ENCODE measurements at places on chromosomes 4 and X. TPM values are rescaled to one million over a fixed set of nuclear protein-coding genes. Genes with fewer than 3 reads are reported as not detected.
A peak's percentile ranks its signal among the peaks of the same experiment; 100 is the strongest.

- no peak for DNase-seq
These were observed 45.1 kb downstream of the KDR start for GRCh38 chr4:55080174-55080865.

GRCh38 chr4:71275004-71275403 lies 63.8 kb upstream of the SLC4A4 start:
- DNase-seq, result no peak

PLAC8 gene
- total RNA-seq, result not detected

- DNase-seq, result no peak
These were observed 111.2 kb downstream of the ARAP2 start for GRCh38 chr4:36133086-36133485.

- DNase-seq, result peak; percentile 54
These were observed 25.7 kb upstream of the MND1 start for GRCh38 chr4:153318696-153319320.
